Stimulated activated naive CD4-positive, alpha-beta T cell treated with Interleukin-2 at 50 U/mL for 16 hours (primary cell): ENCODE measurements at places on chromosomes 2 and 18.

GRCh38 chr2:106869512-106870275 is 16.3 kb downstream of the ST6GAL2 start:
- DNase-seq: no peak

- no peak for DNase-seq
Measured at GRCh38 chr2:60819936-60820335, 61.4 kb upstream of the REL start.

GRCh38 chr18:23243816-23244215 is 108.5 kb downstream of the CABLES1 start:
- DNase-seq: no peak

GRCh38 chr2:111990375-111990774 is 64.7 kb upstream of the TMEM87B start:
- no peak for DNase-seq
